ENCODE measurements at places on chromosomes 12 and 14.

DNA sequence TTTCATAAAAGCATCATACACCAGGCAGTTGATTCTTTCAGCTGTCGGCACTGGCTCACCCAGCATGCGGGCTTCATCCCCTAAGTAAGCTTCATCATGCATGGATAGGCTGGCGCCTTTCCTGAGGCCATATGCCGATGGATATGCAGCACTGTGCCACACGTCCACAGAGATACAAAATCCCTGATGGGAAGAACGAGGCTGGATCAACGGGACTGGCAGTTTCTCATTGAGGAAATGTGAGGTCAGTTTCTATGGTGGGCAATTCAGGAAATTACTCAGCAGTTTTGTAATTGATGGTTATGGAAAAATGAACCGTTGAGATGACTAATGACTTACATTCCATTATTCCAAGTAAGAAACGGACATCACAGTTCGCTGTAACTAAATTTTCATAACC lies 453.8 kb downstream of the TMEM121 start:
- DNase-seq = no peak

- no peak for DNase-seq
These were observed 15.1 kb upstream of the NEK9 start for GRCh38 chr14:75141967-75142366.

DNA sequence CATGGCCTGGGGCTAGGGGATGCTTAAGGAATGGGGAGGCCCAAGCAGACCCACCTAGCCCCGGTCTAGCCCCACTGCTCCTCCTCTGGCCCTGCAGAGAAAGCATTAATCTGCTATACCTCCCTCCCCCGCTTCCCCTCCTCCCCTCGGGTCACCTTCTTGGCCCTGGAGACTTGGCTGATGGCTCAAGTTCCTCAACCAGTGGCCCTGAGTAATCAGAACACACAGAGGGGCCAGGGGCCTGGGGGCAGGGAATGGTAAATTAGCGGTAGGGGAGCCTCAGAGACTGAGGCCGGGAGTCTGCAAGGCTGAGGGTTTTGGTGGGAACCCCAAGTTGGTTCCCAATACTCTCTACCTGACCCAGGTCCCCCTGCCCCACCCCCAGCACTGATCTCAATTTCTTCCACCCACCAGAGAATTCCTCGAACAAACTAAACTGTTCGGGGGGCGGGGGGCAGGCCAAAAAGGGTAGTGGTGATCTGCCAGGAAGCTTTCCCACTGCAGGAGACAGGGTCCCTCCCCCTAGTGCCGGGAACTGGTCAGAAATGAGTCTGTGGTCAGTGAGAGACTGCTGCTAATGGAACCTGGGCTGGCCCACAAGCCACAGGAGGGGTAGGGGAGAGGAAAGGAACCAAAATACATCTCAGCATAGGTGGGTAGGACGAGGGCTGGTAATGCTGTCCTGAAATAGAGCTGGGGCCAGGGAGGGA lies 12.8 kb upstream of the SMARCD1 start:
- DNase-seq = no peak

GRCh38 chr12:54009171-54010052 lies 627 bp downstream of the HOXC8 start:
- DNase-seq = no peak

GRCh38 chr12:32794281-32794680 lies 38.6 kb upstream of the YARS2 start:
- no peak for DNase-seq

- DNase-seq = no peak
These were observed 22.8 kb downstream of the APOBEC1 start for GRCh38 chr12:7642876-7643309.

GRCh38 chr14:81303258-81303935 lies 82.6 kb upstream of the GTF2A1 start:
- DNase-seq = no peak

- no peak for DNase-seq
These were observed 194.1 kb downstream of the BTG1 start for GRCh38 chr12:91951571-91951970.

DNA sequence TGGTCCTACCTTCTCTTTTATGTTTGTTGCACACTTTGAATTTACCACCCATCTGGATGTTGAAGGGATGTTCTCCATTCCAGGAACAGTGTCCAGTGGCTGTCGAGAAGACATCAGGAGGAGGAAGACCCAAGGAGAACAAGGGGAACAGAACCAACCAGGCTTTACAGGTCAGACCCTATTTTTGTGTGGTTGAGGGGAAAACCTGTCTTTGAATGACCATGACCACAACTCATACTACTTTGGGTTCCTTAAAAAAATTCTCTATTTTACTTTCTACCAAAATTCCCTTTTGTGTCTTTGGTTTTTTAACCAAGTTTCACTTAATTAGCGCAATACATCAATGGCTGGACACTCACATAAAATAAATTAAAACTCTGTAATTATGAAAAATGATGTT lies 78.7 kb downstream of the PLXNC1 start:
- no peak for DNase-seq

DNA sequence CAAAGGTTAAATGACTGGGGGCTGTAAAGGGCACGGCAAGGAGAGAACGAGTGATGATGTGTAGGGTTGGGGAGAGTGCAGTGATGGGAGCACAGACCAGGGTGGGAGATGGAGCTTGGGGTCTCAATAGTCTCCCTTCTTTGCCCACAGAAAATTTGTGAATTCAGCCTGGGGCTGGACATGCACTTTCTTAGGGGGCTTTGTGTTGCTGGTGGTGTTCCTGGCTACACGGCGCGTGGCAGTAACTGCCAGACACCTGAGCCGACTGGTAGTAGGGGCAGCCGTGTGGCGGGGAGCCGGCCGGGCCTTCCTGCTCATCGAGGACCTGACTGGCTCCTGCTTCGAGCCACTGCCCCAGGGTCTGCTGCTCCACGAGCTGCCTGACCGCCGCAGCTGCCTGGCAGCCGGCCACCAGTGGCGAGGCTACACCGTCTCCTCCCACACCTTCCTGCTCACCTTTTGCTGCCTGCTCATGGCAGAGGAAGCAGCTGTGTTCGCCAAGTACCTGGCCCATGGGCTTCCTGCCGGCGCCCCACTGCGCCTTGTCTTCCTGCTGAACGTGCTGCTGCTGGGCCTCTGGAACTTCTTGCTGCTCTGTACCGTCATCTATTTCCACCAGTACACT lies 1.7 kb downstream of the FITM1 start:
- peak; percentile 21 for DNase-seq

DNA sequence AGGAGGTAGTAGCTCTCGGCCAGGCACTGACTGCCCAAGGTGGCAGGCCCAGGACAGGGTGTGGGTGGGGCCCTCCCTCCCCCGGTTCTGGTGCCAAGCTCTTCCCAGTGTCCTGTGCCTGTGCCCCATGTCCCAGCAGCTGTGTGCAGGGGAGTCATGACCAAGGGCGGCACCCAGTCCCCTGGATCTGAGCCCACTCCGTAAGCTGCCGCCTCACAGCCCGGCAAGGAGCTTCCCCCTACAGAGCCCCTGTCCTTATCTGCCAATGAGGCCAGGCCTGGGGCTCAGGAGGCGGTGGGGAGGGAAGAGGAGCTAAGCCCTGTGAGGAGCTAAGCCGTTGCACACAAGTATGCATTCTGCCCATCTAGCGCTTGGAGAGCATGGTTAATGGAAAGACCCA lies 5.6 kb upstream of the C14orf180 start:
- DNase-seq = no peak

DNA sequence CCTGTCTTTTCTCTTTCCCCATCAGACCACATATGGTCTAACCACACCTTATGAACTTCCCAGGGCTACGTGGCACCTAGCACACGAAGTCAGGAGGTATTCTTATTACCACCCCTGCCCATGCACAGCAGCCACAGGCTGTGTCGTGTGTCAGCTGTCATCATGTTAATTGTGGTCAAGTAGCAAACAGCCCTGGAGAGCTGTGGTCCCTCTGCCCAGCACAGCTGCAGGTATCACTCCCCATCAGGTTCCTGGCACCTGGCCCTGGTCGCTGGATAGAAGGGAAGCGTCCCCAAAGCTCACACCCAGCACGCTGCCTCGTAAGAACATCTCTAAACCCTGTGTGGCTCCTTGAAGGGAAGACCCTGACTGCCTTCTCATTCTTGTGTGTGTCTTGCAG lies 45.4 kb downstream of the CLMN start:
- DNase-seq = no peak

DNA sequence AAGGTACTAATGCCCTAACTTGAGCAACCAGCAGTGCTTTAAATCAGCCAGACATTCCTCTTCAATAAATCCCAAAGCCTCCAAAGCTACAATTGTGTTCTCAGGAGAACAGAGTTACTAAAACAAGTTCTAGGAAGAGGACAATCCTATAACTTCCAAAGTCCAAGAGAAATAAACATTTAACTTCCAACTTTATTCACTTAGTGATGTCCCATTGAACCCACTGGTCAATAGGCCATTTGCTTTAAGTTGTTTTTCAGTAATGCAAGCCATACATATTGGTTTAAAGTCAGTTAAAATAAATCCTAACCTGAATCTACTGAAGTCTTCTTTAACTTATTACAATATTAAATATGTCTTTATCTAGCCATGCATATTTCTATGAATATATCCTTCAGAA lies 165.4 kb downstream of the PAWR start:
- no peak for DNase-seq

DNA sequence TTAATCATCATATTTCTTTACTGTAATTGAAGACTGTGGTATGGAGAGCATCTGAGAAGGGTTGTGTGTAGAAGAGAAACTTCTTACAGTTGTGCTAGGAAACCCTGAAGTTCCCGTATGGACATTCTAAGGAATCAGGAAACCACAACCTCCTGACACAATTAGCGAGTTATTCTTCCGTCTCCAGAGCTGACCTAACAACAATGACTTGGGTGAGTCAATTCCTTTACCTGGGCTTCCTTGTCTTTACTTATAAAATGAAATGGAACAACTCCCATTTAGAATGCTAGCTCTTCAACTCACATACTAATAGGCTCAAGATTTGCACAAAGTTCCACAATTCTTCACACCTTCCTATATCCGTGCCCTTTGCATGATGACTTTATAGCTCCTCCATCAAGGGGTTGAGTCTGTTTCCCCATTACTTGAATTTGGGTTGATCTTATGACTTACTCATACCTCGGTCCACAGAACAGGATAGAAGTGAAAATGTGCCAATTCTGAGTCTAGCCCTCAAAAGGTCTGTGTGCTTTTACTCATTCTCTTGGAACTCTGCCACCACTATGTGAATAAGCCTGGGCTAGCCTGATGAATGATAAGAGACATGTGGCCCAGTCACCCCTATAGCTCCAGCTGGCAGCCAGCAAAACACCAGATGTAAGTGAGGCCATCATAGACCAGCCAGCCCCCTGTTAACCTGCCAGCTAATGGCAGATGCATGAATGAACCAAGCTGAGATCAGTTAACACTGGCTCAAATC lies 459.4 kb downstream of the ETNK1 start:
- peak; percentile 80 for DNase-seq

DNA sequence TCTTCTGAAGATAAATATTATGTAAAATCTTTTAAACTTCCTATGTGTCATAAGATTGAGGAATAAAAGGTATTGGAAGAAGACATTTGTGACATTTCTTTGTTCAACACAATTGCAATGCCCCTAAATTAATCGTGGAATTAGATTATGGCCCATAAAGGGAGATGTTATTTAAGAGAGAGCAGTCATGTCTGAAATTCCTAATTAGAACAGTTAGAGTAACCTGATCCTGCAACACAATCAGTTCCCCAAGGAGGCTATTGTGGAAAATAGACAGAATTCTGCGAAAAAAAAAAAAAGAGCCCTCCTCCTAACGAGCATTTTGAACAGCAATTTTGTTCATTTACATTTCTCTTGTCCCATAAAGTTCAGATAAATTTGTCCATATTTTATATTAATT lies 339.5 kb downstream of the PAWR start:
- DNase-seq = no peak

DNA sequence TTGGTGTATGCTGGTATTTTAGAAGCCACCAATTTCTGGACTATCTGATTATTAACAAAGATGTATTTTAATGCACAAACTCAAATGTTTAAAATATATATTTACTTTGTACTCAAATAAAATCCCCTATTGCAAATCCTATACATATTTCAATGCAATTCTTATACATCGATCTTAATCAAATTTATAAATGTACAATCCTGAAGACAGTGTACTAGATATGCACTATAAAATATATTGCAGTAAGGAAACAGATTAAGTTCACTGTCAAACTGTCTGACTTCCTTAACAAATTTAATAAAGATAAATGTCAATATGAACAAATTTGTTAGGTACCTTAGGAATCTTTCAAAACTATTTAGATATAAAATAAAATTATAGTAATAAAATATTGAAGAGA lies 43.9 kb downstream of the FOXA1 start:
- DNase-seq = no peak

DNA sequence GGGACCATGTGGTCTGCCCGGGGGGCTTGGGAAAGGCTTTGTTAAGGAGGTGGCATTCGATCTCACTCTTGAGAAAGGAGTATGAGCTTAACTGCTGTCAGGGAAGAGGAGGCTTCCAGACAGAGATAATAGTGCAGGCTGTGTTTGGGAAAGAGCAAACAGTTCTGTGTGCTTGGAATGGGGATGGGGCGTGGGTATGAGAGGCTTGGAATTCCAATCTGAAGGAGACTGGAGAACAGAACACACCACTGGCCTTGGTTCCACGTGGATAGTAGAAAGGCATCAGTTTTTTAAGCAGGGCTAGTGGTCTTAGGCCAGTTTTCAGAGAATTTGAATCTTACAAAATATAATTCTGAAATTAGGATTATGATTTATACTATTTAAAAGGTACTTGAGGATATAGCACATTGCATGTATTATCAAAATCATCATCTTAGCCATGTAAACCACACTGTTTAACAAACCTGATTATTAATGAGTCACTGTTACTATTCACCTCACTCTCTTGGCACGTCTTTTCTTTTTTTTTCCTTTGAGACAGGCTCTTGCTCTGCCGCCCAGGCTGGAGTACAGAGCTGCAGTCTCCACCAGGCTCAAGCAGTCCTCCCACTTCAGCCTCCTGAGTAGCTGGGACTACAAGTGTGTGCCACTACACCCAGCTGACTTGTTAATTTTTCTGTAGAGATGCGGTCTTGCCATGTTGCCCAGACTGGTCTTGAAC lies 38.5 kb upstream of the KCNK13 start:
- DNase-seq = no peak

GRCh38 chr14:39581474-39581873 lies 149.2 kb upstream of the FBXO33 start:
- no peak for DNase-seq

GRCh38 chr12:77842430-77842829 lies 11.7 kb downstream of the NAV3 start:
- DNase-seq = no peak

DNA sequence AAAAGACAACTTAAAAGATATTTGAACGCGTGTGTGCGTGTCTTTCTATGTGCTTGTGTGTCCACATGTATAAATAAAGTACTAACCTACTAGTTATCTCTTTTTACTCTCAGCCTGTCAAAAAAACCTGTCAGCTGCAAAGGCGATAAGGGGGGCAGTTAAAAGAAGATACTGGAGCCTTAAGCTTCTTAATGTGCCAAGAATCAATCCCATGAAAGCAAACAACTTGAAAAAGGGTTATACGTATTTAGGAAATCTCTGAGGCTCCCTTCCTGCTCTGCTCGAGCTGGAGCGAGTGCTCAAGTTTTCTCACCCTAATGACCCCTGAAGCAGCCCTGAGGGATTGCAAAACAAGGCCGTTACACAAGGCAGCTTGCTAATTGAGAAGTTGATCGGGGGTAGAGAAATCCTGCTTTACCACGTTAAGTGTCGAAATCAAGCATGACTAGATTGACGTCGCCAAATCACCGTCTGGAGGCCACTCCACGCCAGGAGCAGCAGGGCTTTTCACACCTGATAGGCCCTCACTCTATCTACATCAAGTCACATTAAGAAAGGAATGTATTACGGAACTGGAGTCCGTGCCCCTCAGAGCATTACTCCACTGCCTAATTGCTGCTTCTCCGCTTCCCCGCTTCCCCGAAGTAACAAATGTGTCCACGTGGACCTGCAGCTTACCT lies 32.4 kb downstream of the LMO3 start:
- DNase-seq = no peak

GRCh38 chr14:21240417-21240816 lies 28.8 kb downstream of the HNRNPC start:
- no peak for DNase-seq
